ENCODE measurements at places on chromosomes 11 and 22.

GRCh38 chr11:8671193-8671612, 11.3 kb downstream of the TRIM66 start:
- no peak for DNase-seq

DNA sequence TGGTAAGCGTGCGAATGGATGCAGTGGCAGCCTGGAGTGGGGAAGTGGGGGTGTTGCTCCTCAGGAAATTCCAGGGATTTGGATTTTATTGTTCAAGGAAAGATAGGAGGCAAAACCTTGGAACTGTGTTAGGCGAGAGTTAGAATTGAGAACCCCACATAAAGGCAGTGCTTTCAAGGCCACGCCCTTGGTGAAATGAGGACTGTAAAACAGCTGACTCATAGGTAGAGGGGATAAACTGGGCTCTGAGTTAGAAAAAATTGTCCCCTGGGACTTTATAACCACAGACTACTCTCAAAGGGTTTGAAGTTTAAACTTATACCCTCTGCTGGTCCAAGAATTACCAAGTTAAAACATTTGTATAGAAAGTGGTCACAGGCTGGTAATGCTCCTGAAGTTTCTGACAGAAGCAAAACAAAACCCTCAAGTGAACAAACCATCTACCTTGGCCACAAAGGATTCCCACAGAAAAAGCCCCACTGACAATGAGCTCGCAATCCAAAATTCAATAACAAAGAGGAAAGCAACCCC, 250.3 kb upstream of the TBCEL start:
- no peak for DNase-seq

- DNase-seq: no peak
Observed at GRCh38 chr11:57131080-57131790, 50.5 kb upstream of the LRRC55 start.

GRCh38 chr22:30731658-30732057, 37.0 kb downstream of the OSBP2 start:
- DNase-seq: no peak

DNA sequence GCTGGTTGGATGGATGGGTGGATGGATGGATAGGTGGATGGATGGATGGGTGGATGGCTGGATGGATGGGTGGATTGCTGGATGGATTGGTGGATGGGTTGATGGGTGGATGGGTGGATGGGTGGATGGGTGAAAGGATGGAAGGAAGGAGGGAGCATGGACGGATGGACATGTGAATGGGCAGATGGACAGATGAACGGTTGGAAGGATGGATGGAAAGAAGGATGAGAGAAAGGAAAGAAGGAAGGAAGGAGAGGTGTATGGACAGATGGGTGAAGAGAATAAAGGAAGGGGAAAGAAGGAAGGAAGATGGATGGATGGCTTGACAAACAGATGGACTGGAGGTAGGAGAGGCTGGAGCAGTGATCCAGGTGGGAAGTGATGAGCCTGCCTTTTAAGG, 5.4 kb downstream of the FGF3 start:
- no peak for DNase-seq

GRCh38 chr11:69318093-69318420, 24.1 kb downstream of the MYEOV start:
- no peak for DNase-seq

DNA sequence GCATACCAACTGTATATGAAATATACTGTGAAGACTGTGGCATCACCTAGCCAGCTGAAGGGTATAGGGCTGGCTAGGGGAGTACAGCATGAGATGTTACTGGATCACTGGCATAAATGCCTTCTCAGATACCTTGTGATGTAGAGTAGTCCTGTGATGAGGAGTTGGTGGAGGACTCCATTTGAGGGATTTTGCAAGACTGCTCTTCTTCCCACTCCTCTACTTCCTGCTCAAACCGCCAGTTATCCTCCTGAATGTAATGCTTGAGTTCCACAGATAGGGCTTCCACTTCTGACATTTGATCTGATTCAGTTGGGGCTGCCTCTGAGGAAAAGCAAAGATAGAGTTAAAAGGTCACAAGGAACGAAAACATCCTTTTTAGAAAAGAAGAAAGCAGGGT, 29.3 kb downstream of the CLDN25 start:
- no peak for DNase-seq

DNA sequence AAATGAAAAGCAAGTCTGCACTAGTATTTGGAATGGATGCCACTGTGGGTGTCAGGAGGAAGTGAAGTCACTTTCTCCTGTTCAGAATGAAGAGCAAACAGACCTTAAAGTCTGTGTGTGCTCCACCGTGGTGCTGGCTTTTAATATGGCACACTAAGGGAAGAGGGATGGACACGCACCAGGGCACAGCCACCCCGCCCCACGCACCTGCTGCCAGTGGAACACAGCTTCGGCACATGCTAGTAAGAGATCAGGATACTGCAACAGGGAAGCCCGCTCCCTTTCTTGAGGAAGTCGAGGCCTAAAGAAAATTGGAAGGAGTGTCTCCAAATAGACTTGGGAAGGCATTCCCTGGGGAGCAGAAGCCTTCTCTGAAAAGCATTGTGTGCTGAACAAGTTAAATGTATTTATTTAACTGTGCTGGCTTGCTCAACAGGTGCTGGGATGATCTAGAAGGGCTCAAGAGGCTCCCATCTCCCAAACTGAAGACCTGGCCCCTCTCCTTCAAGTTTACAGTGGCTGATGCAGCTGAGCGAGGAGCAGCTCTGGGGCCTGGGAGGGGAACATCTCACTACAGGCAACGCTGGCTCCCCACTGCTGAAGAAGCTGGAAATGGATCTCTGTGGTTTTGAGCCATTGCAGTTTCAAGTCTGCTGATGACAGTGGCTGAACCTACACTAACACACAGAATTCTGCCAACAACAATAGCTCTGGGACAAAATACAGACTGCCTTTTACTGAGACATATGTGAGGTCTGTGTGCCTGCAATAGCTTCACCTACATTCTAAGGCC, 504.6 kb upstream of the B3GAT1 start:
- no peak for DNase-seq

GRCh38 chr11:19576054-19576453, 136.6 kb upstream of the NAV2 start:
- no peak for DNase-seq

DNA sequence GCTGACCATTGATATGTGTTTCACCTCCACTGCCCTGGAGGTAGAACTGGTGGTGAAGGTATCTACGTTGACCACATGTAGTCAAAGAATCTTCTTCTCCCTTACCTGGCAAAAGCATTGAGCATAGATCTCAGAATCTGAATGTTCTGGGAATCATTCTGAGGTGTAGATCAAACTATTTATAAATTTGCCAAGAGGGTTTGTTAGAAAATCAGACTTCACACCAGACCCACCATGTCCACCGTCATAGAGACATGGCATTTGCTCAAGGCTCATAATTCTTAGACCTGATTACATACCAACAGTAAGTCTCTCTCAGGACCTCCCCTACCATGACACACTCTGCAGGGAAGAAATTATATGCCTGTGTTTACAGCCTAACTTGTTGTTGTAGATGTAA, at the start of gene OR8B2:
OR8B2 (minus strand) TSS at position 101 of the 400 bp plus-strand sequence. CDS start 1,156 bp downstream, outside the sequence.
- no peak for DNase-seq

DNA sequence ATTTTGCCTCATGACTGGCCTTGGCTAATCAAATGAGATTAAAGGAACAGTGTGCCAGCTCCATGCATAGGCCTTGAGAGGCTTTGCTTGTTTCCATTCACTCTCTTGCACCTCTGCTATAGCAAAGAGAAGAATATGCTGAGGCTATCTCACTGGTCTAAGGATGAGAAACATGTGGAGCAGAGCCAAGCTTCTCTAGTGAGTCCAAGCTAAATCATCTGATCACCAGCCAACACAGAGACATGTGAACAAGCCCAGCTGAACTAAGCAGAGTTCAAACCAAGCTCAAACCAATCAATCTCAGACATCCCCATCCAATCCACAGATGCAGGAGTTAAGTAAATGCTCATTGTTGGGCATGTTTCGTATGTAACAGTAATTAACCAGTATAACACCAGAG, 69.4 kb upstream of the API5 start:
- no peak for DNase-seq

GRCh38 chr22:31486951-31487350, 2.7 kb downstream of the EIF4ENIF1 start:
- no peak for DNase-seq

GRCh38 chr11:57156928-57157327, 24.8 kb upstream of the LRRC55 start:
- no peak for DNase-seq

DNA sequence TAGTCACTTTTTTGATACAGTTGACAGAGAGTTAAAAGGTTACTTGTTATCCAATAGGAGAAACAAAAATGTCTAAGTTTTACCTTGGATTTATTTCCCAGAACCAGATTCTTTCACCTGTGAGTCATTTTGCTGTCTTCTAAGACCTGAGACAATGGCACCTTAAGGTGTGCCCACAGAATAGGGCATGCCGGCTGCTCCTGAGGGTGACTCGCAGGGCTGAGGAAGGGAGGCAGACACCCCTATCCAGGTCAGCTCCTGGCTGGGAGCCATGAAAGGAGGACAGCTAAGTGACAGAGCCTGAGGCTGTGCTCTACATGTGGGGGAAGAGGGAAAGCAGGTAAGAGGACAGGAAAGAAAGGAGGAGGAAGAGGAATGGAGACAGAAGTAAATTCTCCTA, 67.8 kb downstream of the RASSF10 start:
- DNase-seq: no peak

- DNase-seq: no peak
Observed at GRCh38 chr11:66966351-66966750, 8.2 kb upstream of the PC start.

DNA sequence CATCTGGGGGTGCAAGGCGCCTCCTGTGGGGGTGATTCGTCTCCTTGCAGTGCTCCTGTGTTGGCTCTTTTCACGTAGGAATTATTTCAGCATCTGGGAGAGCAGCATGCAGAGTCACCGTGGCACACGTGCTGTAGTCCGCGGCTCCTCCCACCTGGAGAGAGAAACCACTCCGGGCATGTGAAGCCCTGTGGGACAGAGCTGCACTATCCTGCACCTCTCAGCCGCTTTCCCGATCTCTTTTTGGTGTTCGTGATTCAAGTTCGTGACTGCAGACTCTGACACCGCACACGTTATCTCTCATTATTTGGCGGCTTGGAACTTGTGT, 394.6 kb downstream of the TBC1D22A start:
- no peak for DNase-seq

DNA sequence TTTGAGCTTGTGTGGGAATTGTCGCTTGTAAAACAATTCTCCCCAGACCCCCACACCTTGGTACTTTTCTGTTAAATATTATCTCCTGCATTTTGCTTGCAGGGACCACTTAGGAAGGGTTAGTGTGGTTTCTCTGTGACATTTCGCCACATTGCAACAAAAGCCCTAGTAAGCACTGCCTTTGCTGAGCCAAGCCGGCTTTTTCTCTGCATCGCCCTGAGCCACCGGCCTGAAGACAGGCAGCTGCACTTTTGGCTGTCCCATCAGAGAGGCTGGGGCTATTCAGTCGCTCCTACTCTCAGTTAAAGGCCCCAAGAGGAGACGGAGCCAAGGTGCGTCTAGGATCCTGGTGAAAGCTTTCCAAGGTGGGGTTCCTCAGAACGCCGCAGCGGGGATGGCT, 5.7 kb downstream of the MPPED1 start:
- DNase-seq: no peak

DNA sequence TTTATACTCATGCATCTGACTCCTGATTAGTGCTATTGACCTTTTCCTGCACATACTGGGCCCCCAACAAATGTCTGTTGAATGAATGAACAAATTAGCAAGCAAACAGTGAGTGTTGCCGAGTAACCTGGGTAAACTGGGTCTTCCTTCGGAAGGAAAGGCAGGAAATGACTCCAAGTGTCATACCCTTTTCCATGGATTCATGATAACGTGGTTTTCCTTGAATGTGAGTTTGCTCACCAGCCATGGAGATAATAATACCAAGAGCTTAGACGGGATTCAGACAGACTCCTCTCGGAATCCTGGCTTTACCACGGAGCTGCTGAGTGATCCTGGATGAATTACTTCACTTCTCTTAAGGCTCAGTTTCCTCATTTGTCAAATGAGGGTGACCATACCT, 16.7 kb downstream of the TECTA start:
- DNase-seq: no peak

DNA sequence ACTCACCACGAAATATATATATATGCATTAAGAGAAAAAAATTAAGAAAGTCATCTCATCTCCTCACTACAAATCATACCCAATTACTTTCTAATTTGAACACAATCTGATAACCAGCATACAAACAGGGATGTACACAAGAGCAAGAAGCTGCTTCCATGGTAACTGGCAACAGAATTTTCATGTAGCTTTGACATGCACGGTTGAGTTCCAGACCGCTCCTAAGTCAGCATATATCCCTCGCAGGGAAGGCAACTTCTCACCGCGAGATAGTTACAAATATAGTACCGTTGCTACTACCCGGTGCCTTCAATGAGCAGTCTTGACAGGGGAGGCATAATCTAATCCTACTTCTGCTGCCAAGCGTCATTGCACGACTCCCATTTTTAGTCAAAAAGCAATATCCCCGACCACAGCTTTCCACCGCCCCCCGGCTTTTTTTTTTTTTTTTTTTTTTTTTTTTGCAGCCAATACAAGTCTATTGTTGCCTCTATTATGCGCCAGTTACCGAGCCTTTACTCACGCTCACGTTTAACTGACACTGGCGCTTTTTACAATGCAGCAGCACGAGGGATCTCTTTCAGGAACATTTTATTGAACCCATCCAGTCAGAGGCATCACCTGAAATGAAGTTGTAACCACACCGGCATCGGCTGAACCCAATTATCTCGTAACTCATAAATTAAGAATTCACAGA, 2.2 kb downstream of the CADM1 start:
- no peak for DNase-seq

GRCh38 chr11:102990145-102990544, 34.6 kb upstream of the MMP13 start:
- no peak for DNase-seq

DNA sequence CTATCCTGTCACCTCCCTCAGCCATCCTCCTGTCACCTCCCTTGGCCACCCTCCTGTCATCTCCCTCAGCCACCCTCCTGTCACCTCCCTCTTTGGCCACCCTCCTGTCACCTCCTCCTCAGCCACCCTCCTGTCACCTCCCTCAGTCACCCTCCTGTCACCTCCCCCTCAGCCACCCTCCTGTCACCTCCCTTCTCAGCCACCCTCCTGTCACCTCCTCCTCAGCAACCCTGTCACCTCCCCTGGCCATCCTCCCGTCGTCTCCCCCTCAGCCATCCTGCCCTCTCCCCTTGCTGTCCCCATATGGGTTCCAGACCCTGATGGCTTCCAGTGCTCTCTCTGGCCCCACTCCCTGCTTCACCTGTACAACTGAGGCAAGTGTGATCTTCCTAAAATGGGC, 61.8 kb downstream of the SCUBE1 start:
- no peak for DNase-seq

GRCh38 chr11:117610045-117610444, 187.0 kb downstream of the DSCAML1 start:
- no peak for DNase-seq

DNA sequence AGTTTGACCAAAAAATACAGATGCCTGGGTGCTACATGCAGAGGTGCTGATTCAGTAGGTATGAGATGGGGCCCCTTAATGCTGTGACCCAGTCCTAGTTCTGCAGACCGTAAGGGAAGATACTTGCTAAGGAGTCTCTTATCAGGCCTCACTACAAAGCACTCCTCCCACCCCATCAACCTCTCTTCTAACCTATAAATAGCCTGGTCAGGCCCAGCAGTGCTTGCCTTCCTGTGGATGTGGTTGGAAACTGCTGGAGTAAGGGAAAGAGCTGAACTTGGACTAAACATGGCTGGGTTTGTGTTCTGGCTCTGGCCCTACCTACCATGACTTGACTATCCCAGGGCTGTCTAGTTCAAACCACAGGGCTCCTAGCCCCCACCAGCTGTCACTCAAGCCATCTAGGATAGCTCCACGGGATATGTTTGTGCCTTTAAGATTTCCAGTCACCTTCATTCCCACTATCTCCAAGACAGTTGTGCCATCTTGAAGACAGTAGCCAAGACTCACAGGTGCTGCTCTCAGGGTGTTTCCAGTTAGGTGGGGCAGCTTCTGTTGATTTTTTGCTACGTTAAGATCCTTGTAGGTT, 9.5 kb upstream of the DKK3 start:
- no peak for DNase-seq

All from T-cell (primary cell).